ENCODE measurements at places on chromosomes 2 and 18. TPM values are rescaled to one million over a fixed set of nuclear protein-coding genes. Genes with fewer than 3 reads are reported as not detected.

Gene REG3A
- total RNA-seq = not detected

DNA sequence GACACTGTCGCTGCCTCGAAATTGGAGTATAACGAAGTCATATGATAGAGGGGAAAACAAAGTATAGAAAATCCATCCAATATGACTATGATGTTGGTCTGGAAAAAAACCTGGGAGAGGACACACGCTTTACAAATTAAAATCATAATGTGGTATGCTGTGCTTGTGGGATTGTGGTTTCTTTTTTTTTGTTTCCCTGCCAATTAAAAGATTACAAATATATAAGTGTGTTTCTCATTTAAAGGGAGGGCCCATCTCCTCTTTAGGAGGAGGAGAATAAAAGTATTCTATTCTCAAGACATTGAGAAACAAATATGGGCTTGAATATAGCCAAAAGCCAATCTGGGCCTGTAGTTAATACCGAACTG, 86.6 kb downstream of the EPHA4 start:
- DNase-seq = no peak

- DNase-seq = no peak
Measured at GRCh38 chr2:232609607-232610006, 23.8 kb upstream of the EFHD1 start.

Gene SERPINB12
- total RNA-seq = not detected

All from left lung (tissue), 14 donors.